ENCODE measurements at places on chromosomes 5 and 9. TPM values are rescaled to one million over a fixed set of nuclear protein-coding genes. Genes with fewer than 3 reads are reported as not detected.

GRCh38 chr5:176740131-176740701 lies 70.1 kb upstream of the UNC5A start:
- DNase-seq = no peak

GRCh38 chr9:129557192-129558036 lies 63.5 kb downstream of the C9orf50 start:
- peak; percentile 78 for DNase-seq

- peak; percentile 75 for DNase-seq
These were observed at the start of gene JMY for GRCh38 chr5:79235634-79236361. TSS of gene JMY (plus strand) at chr5:79236131. CDS start at chr5:79236651, 520 bp downstream.

GRCh38 chr5:144941-145340 lies 46.4 kb upstream of the LRRC14B start:
- DNase-seq = no peak

Gene NR4A3
- 0.06 TPM for total RNA-seq

DNA sequence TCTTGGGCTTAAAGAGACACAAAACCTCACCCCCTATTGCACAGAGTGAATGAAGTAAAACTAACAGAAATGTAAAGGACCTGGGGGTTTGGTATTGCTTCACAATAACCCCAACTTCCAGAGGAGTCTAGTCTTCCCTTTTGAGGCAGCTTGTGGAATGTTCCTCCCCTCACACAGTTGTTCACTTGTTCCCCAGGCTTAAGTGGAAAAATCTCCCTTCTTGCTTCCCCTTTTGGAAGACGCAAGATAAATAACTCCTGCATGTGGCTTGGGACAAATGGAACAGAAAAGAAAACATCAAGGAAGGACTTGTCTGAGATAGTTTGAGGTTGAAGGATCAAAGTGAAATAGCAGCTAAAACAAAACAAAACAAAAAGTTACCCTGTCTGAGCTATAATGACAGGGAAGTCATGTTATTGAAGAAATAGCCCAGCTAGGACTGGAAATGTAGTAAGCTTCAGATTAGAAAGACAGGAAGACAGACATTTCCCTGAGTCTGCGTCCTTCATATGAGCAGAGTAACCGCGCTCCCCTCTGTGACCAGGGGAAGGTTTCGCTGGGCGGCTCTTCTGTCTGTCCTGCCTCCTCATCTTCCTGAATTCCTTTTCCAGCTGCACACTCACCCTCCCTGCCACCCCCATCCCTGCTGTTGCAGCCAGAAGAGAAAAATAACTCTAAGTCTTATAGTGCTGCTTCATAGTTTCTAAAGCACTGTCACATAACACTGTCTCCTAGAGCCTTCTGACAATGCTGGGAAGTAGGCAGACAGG lies 8.8 kb downstream of the SPARC start:
- DNase-seq = no peak

Gene FOXE1
- total RNA-seq = not detected

DNA sequence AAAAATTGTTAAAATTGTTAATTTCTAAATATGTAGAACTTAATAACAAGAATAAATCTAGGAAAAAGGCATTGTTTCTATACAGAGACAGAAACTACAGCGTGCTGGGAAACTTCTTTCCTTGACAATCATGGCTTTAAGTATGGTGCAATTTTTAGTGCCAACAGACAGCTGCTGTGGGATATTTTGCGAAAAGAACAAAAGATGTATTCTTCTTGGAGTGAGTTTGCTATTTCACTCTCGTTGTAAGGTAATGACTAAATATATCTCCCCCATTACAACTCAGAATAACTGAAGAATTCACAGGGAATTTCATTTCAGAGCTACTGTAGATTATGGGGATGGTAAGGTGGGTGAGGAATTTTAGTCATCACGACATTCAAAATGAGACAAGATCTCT lies 2055.0 kb upstream of the ACO1 start:
- DNase-seq = no peak

DNA sequence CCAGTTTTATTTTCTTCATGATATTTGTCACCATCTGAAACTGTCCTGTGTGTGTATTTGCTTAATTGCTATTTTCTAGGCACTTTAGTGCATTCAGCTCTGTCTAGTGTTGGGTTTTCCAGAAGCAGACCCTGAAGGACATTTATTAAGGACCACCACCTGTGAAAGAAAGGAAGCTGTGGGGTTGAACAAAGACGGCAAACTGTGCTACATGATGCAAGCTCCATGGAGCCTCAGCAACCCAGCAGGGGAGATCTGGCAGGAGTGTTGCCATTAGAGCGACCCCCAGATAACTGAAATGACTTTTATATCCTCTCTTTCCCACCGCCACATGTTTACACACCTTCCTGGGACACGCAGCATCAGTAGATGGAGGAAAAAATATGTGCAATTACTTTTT lies 125.5 kb downstream of the GABRB2 start:
- no peak for DNase-seq

DNA sequence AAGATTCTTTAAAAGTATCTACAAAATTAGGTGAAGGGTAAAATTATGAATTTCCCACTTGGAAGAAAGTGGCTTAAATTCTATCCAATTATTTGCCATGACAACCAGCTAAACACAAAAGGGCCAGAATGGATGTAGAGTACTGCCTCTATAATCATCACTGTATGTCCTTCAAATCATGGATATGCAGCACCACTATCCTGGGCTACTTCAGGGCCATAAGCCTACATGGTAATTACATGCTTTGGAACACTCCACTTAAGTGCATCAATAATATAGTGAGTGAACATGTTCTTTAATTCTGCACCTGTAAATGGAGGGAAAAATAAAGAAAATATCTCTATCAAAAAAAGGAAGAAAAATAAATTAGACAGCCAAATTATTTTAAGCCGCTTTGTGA lies 575.2 kb downstream of the ISL1 start:
- DNase-seq = no peak

GRCh38 chr9:105515811-105516413 lies 42.0 kb upstream of the FKTN start:
- no peak for DNase-seq

Data from H4 (cell line).